ENCODE measurements at places on chromosomes 5 and 9.
A peak's percentile ranks its signal among the peaks of the same experiment; 100 is the strongest.

DNA sequence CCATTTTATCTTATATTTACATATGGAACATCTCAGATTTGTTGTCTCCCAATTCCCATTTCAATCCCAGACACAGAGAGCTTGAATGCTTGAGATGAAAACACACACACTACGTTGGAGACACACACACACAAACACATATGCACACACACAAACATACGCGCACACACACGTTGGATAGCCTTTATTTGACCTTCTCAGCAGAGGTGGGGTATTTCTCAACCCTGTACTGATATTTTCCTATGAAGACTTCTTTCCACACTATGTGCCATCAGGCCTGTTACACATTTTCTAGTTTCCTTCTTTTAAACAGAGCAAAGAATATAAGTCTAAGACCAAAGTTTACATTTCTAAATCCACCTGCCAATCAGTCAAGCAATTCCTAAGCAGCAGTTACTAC is 291.0 kb downstream of the TAF11L14 start:
- no peak for DNase-seq

DNA sequence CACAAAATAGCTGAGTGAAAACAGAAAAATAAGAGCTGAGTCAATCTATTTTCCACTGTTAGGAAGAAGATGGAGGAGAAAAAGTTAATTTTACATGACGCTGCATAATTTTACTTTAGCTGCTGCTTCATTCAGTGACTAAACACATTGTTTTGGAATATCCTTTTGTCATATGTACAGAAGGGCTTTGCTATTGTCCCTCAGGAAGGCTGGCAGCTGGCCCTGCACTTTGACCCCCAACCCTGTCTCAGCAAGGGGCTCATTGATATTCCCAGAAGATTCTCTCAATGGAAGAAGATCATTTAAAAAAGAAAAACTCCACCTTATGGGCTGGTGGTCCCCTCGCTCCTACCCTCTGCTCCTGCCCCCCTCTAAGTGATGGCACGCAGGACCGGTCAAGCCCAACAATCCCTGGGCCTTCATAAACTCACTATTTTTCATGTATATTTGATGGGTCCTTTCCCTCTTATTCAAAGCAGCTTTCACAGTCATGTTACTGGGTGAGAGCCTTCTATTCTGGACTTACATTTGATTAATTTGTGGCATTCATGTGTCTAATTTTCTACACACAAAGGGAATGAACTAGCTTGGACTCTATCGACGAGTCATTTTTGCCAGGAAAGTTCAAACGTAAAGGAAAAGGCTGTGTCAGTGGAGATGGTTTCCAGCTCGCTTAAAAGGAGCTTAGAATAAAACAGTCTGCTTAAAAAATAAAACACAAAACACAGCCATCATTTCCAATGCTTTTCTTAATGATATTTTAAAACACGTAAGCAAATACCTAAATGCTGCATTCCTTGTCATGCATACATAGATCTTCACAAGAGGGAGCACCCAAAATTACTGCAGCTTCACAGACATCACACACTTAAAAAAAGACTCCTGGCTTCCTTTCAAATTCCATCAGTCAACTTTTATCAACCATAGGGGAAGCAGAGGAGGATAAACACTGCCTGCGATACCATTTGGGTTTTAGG is 104.7 kb downstream of the EFNA5 start:
- DNase-seq: no peak

DNA sequence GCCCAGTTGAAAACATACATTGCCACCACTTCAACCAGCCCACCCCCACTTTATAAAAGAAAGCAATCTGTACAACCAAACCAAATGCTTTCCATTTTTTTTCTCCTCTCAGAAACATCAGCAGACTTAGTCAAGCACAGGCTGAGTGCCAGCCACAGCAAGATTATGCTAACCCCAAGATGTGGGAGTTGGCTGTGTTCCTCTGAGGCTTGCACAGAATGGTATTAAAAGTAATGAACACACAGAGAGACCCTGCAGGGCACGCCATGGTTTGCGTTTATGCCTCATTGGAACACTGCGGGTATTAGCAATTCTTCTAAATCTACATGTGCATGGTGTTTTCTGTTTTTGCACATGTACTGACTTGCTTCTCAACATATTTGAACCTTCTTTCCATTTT is 419.9 kb upstream of the GRAMD2B start:
- DNase-seq: peak; percentile 31

- no peak for DNase-seq
Observed at GRCh38 chr9:77956555-77956954, 75.1 kb downstream of the GNAQ start.

- DNase-seq: no peak
Observed at GRCh38 chr5:135472141-135472540, 20.0 kb upstream of the TIFAB start.

DNA sequence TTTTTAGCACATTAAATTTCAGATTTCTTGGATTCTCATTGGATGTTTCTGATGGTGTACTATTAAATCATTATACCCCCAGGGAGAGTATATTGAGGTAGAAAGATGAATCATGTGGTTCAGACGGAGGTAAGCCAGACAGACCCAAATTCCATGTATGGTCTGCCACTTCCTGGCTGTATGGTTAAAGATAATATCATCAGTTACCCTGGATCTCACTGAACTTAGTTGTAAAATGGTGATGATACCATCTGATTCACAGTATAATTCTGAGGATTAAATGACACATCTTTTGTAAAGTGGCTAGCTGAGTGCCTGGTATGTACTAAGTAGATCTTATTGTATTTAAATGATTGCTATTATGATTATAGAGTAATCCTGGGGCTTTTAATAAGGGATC is 9.3 kb downstream of the SLC27A6 start:
- no peak for DNase-seq

GRCh38 chr5:6788439-6788838 is 75.2 kb downstream of the TENT4A start:
- no peak for DNase-seq

DNA sequence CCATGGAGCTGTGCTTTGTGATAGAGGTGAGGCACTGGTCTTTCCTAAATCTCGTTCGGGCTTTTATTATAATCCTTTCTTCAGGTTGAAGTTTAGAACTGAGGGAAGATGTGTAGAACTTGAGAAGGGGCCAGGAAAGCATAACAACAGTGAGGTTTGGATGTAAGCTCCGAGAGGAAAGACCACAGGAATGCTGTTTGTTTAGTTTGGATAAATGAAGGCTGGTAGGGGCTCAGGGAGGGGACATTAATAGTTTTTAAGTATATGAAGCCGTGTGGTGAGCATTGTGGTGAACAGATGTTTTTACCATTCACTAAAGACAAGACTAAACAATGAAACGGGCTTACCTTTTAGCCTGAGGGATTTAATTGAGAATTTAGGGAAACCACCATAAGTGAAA is 130.8 kb downstream of the ARHGAP26 start:
- peak; percentile 87 for DNase-seq

All from BJ (cell line).